ENCODE measurements at places on chromosomes 16 and 17.
A peak's percentile ranks its signal among the peaks of the same experiment; 100 is the strongest.

DNA sequence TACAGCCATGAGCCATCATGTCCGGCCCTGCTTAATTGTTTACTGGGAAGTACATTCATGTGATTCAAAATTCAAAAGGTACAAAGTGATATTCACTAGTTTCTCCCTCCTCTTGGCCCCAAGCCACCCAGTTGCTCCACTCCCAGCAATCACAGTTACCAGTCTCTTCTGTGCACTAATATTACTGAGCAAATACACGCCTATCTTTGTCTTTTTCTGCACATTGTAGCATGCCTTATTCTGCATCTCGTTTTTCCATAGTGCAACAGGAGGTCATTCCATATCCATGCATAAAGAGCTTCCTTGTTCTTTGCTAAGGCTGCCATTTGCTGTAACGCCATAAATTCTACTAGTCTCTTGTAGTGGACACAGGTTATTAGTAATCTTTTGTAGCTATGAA lies 2.2 kb upstream of the ALOX15 start:
- no peak for DNase-seq

DNA sequence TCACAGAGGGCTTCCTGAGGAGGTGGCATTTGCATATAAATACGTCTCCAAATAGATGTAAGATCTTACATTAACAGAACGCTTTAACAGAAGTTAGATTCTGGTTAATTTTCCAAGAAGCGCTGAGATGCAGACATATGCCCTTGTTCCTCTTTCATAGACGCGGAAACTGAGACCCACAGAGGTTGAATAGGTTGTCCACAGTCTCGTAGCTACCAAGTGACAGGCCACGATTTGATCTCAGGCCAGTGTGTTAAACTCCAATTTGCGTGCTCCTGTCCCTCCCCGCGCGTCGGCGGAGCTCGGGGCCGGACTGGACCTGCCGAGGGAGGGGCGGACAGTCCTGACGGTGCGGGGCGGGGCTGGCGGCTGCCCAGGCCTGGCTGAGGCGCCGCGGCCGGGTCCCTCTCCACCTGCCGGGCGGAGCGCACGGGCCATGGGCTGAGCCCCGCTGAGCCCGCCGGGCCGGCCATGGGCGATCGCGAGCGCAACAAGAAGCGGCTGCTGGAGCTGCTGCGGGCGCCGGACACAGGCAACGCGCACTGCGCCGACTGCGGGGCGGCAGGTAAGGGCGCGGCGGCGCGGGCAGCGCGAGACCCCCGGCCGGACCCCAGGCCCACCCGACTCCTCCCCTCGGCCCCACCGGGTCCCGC lies at the start of gene ADAP2:
TSS of gene ADAP2 (plus strand) at position 402 of the 653 bp plus-strand sequence. CDS start at position 472, 70 bp downstream.
- DNase-seq: peak; percentile 60

DNA sequence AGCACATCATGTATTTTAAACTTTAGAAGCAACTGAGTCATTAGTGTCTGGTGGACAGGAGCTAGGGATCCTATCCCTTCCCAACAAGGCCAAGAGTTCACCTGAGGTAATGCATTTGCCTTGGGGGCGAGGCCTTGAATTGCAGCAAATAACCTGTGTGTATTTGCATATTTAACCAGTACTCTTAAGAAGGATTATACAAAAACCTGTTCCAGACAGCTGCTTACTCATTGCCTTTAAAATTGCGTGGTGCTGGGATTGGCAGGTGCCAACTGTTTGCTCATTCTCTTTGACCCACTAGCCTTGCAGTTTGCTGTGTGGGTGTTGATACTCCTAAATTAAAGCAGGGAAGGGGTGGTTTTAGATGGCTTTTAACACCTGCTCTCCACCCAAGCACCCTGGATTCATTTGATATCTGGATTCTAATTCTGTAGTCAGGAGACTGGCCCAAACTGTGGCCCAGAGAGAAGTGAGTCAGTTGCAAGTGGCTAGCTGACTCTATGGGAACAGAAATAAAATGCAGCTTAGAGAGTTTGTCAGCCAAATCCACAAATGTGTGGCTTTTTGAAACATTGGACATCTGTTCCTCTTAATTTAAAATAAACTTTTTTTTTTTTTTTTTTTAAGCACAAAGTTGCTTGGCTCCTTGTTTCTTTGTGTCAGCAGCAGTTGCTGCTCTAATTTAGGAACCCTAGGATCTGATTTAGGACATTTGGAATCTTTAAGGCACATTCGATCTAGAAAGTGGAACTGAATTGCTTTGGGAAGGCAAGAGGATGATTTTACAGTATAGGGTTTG lies 46.9 kb downstream of the TUBD1 start:
- DNase-seq: peak; percentile 95

- DNase-seq: no peak
Observed at GRCh38 chr17:9557161-9557755, 18.4 kb downstream of the STX8 start.

DNA sequence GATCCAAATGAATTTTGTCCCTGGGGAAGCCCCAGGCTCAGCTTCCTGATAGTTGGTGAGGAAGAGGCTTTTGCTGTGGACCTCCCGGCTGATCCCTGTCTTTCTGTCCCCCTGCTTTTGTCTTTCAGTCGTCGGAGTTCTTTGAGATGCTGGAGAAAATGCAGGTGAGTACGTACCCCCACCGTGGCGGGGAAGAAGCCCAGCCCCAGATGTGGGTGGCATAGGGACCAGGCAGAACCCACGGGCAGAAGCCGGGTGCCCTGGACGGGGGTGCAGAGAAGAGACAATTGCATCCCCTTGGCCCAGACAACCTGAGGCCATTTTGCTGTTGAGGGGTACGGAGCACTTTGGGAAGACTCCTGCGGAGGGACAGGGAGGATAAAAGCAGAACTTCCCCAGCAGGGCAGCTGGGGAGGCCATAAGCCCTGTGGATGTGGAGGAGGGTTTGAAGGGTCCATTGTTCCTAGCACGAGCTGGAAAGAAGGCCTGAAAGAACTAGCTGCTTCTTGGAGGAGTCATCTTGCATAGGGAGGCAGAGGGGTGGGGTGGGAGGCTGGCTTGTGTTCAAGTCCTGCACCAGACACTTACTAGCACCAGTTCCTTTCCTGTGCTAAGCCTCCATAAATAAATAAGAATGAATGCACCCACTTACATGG lies 105.6 kb downstream of the OR1D5 start:
- DNase-seq: no peak

- DNase-seq: no peak
Observed at GRCh38 chr17:48970865-48971687, 2.7 kb upstream of the GIP start.

- no peak for DNase-seq
Observed at GRCh38 chr16:70302745-70303144, 3.8 kb downstream of the DDX19B start.
